ENCODE measurements at places on chromosomes 12 and 14.
A peak's percentile ranks its signal among the peaks of the same experiment; 100 is the strongest.

- DNase-seq, result no peak
Measured at GRCh38 chr12:124916374-124917134, 2.1 kb upstream of the UBC start.

DNA sequence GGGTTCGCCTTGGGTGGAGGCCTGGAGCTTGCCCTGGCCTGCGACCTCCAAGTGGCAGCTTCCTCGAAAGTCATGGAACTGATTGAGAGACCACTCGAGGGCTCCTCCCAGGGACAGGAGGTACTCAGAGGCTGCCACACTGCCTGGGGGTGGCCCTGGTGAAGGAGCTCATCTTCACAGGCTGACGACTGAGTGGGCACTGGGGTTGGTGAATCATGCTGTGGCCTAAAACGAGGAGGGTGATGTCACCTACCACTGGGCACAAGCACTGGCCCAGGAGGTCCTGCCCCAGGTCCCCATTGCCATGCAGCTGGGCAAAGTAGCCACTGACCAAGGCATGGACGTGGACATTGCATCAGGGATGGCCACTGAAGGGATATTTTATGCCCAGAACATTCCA lies 32.1 kb downstream of the ITPR2 start:
- no peak for DNase-seq

DNA sequence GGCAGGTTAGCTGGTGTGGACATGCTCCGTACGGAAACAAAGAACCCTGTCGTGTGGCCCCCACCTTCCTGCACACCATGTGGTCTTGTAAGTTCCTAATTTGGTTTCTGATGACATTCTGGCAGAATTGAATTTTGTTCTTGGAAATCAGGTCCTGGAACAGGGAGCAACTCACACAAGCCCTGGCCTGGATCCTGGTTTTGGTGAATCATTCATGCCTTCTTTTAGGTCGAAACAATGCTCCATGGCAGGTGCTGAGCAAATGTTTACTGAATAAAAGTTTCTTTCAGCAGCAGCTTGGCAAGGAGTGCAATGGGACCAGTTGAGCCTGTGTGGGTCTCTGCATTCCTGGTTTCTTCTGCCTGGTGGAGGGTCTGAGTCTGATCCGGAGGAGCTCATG lies 978.4 kb downstream of the BCL11B start:
- peak; percentile 13 for DNase-seq

DNA sequence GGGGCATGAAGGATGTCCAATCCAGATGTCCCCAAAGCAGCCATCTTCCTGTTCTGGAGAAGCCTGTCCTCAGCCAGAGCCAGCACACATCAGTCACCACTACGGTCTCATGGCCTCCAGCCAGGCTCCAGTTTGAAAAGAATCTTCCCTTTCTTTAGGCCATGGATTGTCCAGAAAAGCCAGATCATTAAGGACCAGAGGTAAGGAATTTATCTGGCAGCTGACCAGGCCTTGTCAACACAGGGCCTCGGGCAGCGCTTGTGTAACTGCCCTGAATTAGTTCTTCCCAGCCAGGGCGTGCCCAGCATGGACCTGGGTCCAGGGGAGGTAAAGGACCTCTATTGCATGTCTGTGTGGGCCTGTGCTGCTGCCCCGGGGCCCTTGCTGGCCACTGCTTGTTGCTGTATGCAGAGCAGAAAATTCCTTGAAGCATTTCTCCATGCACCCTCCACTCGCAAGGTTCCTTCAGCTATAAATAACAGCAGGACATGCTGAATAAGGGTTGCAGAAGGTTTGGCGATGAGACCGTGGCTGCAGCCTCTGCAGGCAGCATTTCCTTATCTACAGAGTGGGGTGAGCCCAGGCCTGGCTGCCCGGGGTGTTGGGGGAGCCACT lies 21.7 kb upstream of the VPS37B start:
- no peak for DNase-seq

- no peak for DNase-seq
Measured at GRCh38 chr14:77022236-77022852, 6.2 kb downstream of the IRF2BPL start.

DNA sequence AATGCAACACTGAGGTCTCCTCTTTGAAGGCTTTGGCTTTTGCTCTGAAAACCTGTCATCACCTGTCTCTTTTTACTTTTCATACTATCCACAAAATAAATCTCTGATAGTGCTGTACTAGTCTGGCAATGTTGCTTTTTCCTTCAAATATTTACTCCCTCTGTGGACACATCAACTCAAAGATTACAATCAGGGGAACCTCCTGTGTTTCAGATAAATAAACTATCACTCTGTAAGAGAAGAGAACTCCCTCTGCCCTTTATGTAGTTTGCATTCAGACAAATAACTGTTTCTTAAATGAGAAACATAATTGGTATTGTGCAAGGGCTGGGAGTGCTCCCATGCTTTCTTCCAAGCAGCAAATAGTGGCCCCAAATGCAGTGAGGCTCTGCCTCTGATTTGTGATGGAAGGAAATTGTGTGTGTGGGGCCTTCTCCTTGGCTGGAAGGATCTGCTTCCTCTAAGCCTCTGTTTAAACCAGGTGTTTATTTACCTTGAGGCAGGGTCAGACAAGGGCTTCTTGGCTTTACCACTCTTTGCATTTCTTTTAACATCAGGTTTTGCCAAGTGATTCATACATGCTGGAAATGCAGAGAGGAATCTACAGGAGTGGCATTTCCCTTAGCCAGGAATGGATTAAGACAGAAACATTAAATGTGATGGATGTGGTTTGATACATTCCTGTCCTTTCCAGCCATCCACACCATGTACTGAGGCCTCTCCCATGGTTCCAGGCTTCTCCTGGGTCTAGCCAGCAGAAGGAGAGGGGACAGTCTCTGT lies 69.0 kb downstream of the AKAP6 start:
- DNase-seq, result no peak

GRCh38 chr12:110807640-110808039 lies 39.1 kb upstream of the CCDC63 start:
- DNase-seq, result no peak

DNA sequence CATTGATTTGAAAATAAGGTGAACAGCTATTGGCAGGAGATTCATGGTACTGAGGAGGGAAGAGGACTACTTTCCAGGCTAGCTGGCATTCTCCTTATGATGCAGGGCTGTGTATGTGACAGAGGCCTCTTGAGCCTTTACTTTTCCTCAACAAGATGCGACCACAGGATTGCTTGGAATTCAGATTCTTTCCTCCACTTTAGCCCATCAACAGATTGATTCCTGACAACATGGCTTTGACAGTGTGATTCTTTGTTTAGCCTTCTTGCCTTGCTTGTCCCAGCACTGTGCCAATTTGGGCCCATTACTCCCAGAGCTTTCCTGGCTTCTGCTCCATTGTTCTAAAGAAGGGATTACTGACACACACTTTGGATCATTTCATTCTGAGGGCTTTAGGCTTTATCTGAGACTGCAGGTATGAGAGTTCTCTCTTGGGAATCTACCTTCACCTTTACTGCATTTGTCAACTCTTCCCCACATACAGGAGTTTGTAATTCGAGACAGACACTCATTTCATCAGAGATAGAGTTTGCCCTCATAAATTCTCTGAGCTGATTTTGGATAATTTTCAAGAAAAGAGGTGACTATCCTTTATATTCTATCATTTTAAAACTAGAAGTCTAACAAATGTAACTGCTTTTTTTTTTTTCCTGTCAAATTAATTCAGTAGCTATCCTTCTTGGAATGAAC lies 206.4 kb upstream of the GZMB start:
- DNase-seq, result no peak

- DNase-seq, result peak; percentile 53
Measured at GRCh38 chr12:18141048-18141982, 51.3 kb upstream of the RERGL start.

- DNase-seq, result no peak
Measured at GRCh38 chr12:127388985-127389384, 878.0 kb upstream of the TMEM132C start.

GRCh38 chr14:98280436-98280835 lies 991.6 kb downstream of the BCL11B start:
- no peak for DNase-seq

DNA sequence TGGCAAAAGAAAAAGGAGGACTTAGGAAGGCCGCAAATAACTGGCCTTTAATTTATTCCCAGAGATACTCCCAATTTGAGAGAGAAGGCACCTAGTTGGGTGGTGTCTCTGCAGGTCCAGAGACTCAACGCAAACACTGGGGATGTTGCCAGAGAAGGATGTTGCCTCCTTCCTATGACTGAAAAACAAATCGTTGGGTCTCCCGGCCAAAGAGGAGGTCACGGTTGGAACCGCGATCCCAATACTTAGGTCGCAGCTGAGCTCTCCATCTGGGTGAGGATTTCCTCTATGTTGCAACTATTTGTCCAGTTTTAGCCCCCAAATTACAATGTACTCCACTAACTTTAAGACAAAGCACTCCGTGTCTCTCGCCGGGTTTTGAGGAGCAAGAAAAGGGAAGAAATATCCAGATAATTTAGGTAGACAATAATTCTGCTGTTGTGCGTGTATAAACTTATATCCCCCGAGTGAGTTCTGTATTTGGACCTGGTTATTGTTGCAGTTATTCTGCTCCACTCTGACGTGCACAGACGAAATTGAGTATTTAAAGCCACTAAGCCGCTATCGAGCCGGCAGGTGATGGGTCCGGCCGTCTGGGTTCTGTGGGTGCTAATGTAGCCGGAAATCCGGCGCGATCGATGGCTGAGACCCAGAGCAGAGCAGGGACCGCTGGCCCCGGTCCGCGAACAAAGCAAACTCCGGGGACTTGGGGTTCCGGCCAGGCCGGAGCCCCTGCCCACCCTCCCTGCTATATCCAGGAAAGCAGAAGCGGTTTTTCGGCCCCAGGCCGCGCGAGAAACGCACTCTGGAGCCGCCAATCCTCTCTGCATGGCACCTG lies 5.7 kb downstream of the HOXC12 start:
- no peak for DNase-seq

- DNase-seq, result no peak
Measured at GRCh38 chr12:81797100-81797499, 38.0 kb upstream of the PPFIA2 start.

GRCh38 chr12:96064271-96064670 lies 28.9 kb upstream of the LTA4H start:
- no peak for DNase-seq

DNA sequence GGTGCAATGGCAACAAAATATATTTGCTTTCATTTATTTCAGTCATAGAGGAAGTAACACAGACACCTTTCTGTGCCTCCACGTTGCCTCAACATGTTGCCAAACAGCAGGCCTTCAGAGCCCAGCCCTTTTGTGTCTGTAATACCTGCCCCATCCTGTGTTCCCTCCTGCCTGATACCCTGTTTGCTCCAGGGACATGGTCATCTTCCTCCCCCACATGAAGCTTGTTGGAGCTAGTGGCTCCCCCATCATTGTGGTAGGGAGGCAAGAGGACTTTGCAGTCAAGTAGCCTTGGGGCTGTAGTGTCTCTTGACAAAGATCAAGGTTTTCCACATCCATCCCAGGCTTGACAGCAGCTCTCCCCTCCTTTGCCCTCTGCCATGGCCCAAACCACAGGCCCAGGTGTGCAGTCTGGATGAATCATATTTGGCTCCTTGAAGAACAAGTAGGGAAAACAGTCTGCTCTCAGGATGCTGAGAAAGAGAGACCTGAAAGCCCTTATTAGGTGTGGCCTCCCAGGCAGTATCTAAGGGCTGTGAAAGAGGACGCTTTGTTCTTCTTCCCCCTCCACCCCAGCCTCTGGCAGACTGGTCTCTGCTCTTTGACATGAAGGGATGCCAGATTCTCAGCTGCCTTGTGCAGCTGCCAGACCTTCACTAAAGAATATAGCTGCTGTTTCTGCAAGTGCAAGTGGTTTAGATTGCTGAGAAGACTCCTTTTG lies 329.0 kb downstream of the C12orf75 start:
- peak; percentile 53 for DNase-seq

DNA sequence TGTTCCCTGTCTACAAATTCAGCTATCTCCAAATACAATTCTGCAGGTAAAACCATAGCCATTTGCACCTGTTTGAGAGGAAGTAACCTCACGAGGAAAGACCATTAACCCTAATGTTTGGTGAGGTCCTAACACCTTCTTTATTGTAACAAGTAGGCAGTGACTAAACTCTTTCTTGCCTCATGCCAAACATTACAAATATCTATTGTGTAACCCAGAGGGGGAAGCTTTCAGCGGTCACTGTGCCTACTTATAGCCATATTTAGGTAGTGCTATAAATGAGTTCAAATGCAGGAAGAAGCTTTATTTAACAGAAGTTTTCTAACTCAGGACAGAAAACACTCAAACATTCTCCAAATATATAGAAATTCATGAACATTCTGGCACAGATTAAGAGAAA lies 252.7 kb downstream of the LRFN5 start:
- DNase-seq, result no peak

DNA sequence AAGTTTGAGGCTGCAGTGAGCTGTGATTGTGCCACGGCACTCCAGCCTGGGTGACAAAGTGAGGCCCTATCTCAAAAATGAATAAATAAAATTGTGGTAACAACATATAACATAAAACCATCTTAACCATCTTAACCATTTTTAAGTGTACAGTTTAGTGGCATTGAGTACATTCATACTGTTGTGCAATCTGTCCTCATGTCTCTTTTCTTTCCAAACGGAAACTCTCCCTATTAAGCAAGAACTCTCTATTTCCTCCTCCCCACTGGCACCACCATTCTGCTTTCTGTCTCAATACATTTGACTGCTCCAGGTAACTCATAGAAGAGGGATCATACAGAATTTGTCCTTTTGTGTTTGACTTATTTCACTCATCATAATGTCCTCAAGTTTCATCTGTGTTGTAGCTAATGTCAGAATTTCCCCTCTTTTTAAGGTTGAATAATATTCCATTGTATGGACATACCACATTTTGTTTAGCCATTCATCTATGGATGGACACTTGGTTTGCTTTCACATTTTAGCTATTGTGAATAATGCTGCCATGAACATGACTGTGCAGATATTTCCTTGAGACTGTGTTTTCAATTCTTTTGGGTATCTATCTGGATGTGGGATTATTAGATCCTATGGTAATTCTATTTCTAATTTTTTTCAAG lies 4.4 kb upstream of the MARK3 start:
- no peak for DNase-seq

DNA sequence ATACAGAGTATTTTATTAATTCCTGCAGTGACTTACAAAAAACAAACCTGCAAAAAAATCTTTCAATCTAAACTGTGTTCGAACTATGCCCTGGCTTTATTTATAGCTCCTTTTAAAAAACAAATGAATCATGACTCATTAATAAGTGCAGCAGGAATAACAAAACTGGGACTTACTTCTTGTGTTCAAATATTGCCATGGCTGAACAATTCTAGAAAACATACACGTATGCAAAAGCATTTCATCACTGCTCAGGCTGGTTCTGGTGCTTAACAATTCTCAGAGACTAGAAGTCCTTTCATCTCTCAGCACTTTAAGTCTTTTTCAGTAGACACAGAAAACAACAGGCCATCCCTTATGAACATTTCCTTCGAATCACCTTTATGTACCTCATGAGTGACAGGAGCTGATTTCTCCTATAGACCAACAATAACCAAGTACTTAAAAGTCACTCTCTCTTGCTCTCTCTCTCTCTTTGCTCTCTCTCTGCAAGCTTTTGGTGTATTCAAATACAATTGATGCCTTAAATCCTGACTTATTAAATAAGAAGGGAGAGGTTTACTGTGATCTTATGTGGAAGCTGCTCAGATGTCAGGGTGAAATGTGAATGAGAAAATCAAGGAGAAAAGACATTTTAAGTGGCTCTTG lies 268.8 kb downstream of the TTC8 start:
- DNase-seq, result no peak

- DNase-seq, result peak; percentile 74
Measured at GRCh38 chr14:99982537-99983250, 82.5 kb upstream of the EVL start.

- DNase-seq, result no peak
Measured at GRCh38 chr12:70691018-70691672, 53.9 kb upstream of the PTPRB start.

GRCh38 chr12:60704171-60704914 lies 1108.5 kb downstream of the SLC16A7 start:
- no peak for DNase-seq

GRCh38 chr12:10215436-10215835 lies 2.8 kb downstream of the GABARAPL1 start:
- DNase-seq, result no peak
